Hematopoietic multipotent progenitor cell treated with erythropoietin and hydrocortisone succinate and interleukin-3 and kit ligand, for 8 days (in vitro differentiated cells): ENCODE measurements at places on chromosomes 1 and 21.

DNA sequence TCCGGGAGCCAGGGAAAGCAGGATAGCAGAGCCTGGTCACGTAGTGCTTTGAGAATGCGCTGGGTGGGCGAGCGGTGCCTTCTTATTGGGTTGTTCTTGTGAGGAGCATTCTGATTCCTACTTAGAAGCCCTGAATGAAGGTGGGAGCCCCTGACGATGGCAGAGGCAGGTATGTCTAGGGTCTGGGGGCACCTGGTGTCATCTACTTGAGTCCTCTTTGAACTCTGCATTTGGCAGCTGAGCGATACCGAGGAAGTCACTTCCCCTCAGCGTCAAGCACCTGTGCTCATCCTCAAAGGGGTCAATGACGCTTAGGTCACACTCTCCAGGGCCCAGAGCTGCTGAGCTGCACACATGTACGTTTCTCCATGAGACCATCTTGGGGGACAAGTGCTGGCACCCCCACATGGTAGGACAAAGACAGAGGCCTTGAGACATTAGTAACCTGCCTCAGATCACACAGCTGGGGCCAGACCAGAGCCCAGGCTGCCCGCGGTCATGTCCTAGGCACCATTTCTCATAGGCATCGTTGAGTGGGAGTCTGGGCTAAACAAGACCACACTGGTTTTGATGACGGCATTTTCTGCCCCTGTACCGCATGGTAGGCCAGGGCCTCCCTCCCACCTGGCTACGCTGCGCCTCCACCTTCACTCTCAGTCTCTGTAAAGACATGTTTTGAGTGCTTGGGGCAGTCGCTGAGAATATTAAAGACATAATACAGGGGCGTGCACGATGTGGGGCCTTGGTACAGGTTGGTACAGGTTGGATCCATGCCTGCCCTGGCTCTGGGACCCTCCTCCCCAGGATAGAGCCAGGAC is 69.1 kb upstream of the ABCG1 start:
- DNase-seq = no peak

- no peak for DNase-seq
Observed at GRCh38 chr1:197235355-197235754, 32.7 kb upstream of the CRB1 start.

- no peak for DNase-seq
Observed at GRCh38 chr1:223034270-223034798, 108.7 kb downstream of the TLR5 start.

- peak; percentile 66 for DNase-seq
Observed at GRCh38 chr1:115650961-115651360, 9.2 kb downstream of the VANGL1 start.

GRCh38 chr1:8685463-8685862 is 132.0 kb downstream of the RERE start:
- no peak for DNase-seq

- DNase-seq = no peak
Observed at GRCh38 chr1:167119696-167120095, 25.8 kb downstream of the STYXL2 start.

- no peak for DNase-seq
Observed at GRCh38 chr1:74591949-74592348, 79.5 kb upstream of the LRRC53 start.

GRCh38 chr1:22809783-22810182 is 99.1 kb downstream of the EPHB2 start:
- no peak for DNase-seq

GRCh38 chr1:58573138-58573537 is 3.9 kb downstream of the TACSTD2 start:
- DNase-seq = no peak
